Activated T-cell treated with anti-CD3 and anti-CD28 coated beads, Interleukin-2, amount 50 U/mL, for 4 hours (primary cell): ENCODE measurements at places on chromosomes 2 and 18. TPM values are rescaled to one million over a fixed set of nuclear protein-coding genes. Genes with fewer than 3 reads are reported as not detected.

GRCh38 chr2:200471324-200471848 lies 38.5 kb downstream of the KCTD18 start:
- DNase-seq, result peak; percentile 24

- peak; percentile 20 for DNase-seq
Measured at GRCh38 chr2:3242747-3243369, 134.8 kb downstream of the EIPR1 start.

UGT1A10 gene
- not detected for total RNA-seq

GRCh38 chr2:74585406-74586185 lies 31.1 kb downstream of the DOK1 start:
- DNase-seq, result no peak

DNA sequence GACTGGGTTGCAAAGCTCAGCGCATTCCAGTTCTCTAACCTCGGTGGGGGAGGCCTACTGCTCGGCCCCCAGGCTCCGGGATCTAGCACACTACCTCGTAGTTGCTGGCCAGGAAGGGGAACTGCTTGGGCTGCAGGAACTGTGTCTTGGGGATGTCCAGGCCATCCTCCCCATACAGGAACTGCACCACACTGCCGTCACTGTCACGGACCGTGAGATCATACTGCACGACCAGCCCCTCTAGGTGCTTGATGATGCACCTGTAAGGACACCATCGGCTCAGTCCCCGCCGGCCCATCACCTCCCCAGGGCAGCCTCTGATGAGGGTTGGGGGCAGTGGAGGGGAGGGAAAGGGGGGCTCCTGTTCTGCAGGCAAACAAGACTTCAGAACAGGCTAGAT lies 61.6 kb downstream of the POLR1A start:
- DNase-seq, result no peak

- DNase-seq, result no peak
Measured at GRCh38 chr2:6896930-6897759, 19.6 kb downstream of the RSAD2 start.

EPB41L5 gene
- total RNA-seq, result 2.8 TPM

GRCh38 chr18:58788971-58789875 lies 75.5 kb upstream of the ZNF532 start:
- no peak for DNase-seq

TEX261 gene
- 79.5 TPM for total RNA-seq

CRACDL gene
- 0.16 TPM for total RNA-seq

GRCh38 chr2:73212448-73213176 lies 1.4 kb upstream of the SMYD5 start:
- DNase-seq, result peak; percentile 68

CD207 gene
- not detected for total RNA-seq

DNA sequence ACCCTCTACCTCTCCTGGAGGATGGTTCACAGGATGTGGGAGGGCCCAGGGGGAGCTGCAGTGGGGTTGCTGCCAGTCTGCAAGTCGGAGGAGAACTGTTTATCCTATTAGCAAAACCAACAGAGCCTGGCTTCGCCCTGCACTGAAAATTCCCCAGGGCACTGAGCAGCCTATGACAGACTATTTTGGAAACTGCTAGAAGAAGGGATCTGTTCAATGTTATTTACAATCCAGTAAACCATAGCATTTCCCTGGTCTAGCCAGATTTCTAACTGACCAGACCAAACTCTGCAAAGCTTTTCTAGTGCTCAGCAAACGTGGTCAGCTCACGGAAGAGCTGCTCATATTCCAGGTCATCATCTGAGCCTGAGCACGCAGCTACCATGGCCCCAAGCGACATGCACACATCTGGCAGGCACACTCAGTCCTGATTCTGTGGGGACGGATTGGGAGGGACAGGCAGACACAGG lies 64.8 kb upstream of the PID1 start:
- no peak for DNase-seq

CXCR1 gene
- not detected for total RNA-seq

GRCh38 chr2:188940171-188940570 lies 34.0 kb upstream of the COL3A1 start:
- no peak for DNase-seq

- DNase-seq, result no peak
Measured at GRCh38 chr2:99865818-99866676, 276.3 kb downstream of the AFF3 start.

GRCh38 chr2:139773720-139774277 lies 993.6 kb upstream of the NXPH2 start:
- no peak for DNase-seq

EFEMP1 gene
- total RNA-seq, result 0.40 TPM

IL1RN gene
- total RNA-seq, result 1.8 TPM

DNA sequence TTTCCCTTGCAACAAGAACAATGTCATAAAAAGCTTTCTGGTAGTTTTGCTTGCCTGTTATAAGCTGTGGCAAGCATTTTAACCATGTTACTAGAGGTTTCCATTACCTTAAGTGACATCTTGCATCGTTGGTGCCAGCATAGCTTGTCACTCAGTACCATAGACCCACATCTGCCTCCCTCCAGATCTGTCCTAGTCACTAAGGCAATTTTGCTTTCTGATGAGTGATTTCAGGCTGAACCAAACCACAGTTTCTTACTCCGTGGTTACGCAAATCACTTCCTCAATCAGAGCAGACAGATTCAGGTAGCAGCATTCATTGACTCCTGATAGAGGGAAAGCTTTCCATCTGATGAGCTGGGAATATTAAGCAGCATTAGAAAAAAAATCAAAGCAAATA lies 1057.5 kb upstream of the FAM98A start:
- no peak for DNase-seq

DNA sequence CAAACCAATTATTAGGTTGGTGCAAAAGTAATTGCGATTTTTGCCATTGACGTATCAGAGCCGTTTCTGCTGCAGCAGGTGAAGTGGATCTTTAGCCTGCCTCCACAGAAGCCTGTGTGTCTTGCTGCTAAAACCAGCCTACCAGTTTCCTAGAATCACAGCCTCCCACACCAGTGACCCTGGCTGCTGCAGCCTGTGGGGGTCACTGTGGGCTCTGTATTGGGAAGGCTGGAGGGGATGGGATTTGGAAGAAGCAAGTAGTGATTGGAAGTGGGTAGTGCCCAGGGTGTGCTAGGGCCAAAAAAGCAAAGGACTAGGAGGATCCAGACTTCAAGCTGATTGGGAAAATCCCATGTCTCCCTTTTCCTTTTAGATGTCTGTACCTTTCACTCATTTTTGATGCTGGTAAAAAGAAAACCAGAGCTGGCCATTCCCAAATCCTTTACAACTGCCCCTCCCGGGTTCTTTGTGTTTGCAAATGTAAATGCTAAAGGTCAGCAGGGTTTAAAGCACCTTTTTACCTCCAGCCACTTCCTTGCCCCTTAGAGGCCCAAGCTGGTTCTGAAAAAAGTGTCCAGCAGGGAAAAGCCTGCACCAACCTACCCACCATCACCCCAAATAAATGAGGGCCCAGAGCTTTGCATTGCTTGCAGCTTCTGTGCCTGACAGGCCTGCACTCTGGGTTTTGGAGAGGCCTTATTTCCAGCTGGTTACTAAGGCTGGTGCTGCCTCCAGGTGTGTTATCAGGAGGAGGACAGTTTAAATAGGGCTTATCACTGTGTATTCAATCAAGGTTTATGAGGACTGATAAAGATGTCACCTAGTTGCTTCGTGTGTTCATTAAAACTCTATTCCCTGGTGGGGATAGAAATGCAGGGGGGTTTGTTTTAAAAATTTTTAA lies 172.0 kb downstream of the MIB1 start:
- no peak for DNase-seq

DNA sequence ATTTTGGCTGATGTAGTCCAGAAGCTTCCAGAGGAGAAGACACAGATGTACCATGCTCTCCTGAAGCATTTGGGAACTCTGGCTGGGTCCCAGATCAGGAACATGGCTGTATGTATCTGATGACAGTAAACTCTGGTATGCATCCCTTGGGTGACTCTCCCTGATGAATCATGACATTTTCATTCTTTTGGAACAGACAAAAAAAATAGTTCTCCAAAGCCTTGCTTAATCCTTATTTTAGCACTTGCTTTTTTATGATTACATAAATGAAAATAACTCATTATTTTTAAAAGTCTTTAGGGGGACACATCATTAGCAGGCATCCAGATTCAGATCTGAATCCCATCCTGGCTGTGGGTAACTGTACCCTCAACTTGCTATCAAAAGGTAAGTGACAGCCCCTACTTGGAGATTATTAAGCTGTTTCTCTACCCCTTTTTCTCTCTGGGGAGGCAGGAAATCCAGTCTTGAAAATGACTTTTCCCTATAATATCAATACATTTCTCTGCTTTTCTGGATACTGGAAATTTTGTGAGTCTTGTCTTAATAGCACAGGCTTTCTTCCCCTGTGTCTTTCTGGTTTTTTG lies 23.3 kb downstream of the AOX1 start:
- no peak for DNase-seq

- no peak for DNase-seq
Measured at GRCh38 chr2:232488097-232488711, 570 bp upstream of the ECEL1 start.

GRCh38 chr2:64054161-64054915 lies 35.1 kb upstream of the VPS54 start:
- DNase-seq, result no peak

- DNase-seq, result no peak
Measured at GRCh38 chr2:1438972-1439371, 25.7 kb downstream of the TPO start.

AQP4 gene
- total RNA-seq, result 0.08 TPM

DNA sequence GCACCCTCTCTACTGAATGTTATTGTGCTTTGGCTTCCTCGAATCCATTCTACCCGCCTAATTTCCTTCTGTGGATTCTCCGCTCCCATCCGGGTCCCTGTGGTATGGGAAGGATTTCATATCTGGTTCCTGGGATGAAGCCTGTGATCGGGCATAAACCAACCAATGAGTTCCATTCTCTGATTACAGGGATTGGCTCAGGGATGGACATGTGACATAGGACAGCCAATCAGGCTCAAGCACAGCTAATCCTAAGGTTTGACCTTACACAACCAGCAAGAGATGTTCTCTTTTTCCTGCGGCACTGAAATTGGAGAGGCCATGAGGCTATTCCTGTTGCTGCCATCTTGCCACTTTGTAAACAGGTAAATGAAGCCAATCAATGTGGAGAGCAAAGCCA lies 168.1 kb upstream of the SMAD2 start:
- DNase-seq, result no peak

DNA sequence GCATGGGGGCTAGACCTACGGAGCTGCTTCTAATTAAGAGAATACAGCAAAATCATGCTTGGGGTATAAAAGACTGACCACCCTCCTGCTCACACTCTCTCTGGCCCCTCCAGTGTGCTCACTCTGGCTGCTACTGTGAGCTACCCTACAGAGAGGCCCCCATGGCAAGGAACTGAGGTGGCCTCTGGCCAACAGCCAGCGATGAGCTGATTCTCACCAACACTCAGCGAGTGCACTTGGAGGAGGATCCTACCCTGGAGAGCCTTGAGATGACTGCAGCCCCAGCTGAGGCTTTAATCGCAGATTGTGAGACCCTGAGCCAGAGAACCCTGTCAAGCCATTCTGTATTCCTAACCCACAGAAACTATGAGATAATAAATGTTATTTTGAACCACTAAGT lies 88.2 kb downstream of the GFPT1 start:
- DNase-seq, result no peak

DNA sequence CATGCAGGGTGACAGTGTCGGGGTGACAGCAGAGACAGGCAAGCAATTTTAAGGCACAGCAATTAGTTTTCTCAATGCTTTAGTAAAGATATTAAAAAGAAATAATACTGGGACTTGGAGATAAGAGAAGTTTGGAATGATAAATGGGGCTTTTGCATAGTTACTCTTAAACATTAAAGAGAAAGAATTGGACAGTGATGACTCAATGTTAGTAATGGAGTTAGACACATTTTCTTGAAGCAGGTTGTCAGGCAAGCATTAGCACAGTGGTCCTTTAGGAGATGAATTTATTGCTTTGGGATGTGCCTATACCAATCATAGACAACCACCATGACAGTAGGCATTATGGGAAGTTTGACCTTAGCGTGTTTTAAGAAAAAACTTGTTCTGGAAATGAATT lies 228.3 kb upstream of the RAB12 start:
- DNase-seq, result no peak

RAX gene
- total RNA-seq, result not detected

GRCh38 chr2:45396671-45397070 lies 214.4 kb downstream of the SRBD1 start:
- DNase-seq, result no peak

FOXD4L1 gene
- 0.18 TPM for total RNA-seq

DNA sequence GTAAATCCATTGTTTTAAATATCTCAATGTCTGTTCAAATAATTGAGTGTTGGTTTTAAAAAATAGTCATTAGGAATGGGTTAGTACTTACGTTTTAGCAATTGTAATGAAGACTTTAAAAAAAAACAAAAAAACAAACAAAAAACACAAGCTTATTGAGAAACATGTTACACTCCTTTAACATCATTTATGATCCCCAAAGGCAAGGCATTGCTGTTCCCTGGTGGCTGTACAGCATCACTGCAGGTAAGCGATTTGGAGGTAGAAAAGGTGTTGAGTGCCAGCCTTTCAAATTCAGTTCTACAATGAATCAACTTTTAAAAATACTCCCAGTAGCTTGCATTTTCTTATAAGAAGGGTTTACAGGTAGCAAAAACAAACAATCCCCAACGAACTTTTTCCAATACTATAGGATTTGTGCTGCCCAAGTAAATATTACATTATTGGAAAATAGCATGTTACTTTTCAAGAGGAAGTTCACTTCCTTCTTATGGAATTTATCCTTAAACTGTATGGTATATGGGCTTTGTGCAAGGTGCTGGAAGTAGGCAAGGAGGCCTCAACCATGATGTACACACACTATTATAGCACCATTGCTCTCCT lies 27.5 kb downstream of the CNRIP1 start:
- peak; percentile 8 for DNase-seq

DNA sequence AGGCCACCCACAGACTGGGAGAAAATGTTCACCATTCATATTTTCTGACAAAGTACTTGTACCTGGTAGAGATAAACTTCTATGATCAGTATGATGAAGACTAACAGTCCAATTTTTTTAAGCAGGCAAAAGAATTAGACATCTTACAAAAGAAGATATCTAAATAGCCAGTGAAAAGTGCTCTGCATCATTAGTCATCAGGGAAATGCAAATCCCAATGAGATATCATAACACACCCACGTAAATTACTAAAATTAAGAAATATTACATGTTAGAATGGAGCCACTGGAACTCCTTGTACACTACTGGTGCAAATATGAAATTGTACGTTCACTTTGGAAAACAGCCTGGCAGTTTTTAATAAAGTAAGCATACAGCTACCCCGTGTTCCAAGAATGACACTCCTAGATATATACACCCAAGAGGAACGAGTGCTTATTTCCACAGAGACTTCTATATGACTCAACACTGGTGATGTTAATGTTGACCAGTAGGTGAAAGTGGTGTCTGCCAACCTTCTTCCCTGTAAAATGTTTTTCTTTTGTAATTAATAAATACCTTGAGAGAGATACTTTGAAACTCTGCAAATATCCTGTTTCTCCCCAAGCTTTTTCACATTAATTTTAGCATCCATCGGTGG lies 80.3 kb downstream of the NPAS2 start:
- no peak for DNase-seq

DNA sequence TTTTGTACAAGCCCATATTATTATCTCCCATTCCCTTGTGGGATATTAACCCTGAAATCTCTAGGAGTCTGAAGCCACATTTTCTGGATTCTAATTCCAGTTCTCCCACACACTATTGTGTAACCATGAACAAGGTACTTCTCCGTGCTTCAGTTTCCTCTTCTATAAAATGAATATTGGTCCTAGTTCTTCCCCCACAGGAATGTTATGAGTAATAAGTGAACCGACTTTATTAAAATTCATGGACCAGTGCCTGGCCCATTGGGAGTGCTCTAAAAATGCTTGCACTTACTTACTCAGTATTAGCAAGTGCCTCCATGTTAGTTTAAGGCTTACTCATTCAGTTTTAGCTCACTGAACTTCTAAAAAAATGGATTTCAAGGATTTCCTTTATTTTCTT lies 1.4 kb upstream of the ACMSD start:
- DNase-seq, result no peak
